IMR-90 (cell line): ENCODE measurements at places on chromosomes 6 and 20. TPM values are rescaled to one million over a fixed set of nuclear protein-coding genes. Genes with fewer than 3 reads are reported as not detected.
A peak's percentile ranks its signal among the peaks of the same experiment; 100 is the strongest.

DNA sequence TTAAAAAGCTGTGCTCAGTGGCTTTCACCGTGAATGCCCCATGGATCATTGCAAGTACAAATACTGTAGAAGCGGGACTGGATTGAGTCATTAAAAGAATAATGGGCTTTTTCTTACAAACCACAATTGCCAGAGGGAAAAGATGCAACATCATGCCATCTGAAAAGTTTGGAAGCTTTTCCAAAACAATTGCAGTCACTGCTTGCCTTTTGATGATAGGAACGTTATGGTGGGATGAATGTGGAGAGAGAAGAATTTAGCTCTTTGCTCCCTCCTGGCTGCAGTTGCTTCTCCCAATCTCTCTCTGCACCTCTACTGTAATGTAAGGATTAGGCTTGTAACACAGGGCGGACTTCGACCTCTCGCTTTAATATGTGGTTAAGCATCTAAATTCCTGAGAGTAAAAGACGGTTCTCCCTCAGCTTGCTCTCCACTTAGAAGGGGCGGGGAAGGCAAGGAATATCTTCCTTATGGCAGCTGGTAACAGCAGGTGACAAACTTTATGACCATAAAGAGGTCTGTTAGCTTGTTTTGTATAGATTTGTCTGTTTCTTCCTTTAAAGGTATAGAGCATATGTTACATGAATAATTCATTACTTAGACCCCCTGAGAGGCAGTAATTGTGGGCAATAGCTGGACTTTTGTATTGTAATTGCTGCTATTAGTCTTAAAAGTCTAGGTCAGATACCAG is 376.1 kb downstream of the UTRN start:
- peak; percentile 42 for DNase-seq

GRCh38 chr6:164291224-164291623 is 876.7 kb downstream of the QKI start:
- DNase-seq = no peak

GRCh38 chr20:19335916-19336315 is 123.5 kb downstream of the SLC24A3 start:
- DNase-seq = no peak

GRCh38 chr20:39524371-39524911 is 562.3 kb downstream of the DHX35 start:
- DNase-seq = no peak

GRCh38 chr20:56247954-56248782 is at the start of gene MC3R:
Gene MC3R (plus strand): TSS chr20:56248732. CDS start chr20:56248844, 112 bp downstream.
- peak; percentile 30 for DNase-seq

The MTG2 gene
- 23.9 and 25.2 TPM in 2 replicates for polyA plus RNA-seq

- peak; percentile 21 for DNase-seq
These were observed 55.6 kb downstream of the SLX4IP start for GRCh38 chr20:10490706-10491105.

The KCNK16 gene
- not detected in 2 replicates for polyA plus RNA-seq

The CLVS2 gene
- polyA plus RNA-seq = 0.02 TPM in 1 of 2 replicates, not detected in the other

- DNase-seq = no peak
These were observed 57.9 kb upstream of the RCAN2 start for GRCh38 chr6:46549155-46549554.

DNA sequence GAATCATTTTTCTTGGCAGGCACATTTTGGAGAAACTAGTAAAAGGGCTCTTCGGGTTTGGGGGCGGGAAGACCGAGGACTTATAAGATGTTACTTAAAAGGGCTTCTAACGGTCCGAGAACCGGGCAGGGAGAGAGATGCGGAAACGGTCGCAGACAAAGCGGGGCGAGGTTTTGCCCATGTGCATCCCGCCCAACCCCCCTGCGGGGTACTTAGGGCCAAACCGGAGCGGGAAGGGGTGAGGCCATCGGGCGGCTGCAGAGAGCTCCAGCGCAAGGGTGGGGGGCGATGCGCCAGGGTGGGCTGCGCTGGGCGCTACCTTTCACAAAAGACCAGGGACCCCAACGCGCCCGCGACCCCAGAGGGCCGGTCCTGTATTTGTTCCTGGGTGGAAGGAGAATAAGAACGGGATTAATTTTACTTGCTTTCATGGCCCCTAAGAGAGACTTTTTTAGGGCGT is 616 bp downstream of the TUBB start:
- peak; percentile 32 for DNase-seq

DNA sequence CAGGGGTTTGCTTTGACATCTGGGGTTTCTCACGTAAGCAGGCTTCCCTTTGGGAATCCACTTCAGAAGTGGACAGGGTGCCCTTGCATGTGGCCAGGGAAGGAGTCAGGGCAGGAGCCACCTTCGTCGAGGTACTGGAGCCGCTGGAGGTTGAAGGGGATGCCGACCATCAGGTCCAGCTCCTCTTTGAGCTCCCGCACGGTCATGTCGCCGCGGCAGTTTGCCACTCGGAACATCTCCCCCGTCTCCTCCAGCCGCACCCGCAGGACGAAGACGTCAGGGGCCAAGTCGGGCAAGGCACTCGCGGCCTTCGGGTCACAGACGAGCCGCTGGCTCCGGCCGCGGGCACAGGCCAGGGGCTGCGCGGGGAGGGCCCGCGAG is 360 bp downstream of the ANKRD60 start:
- DNase-seq = peak; percentile 33
